ENCODE measurements at places on chromosomes 4 and X. TPM values are rescaled to one million over a fixed set of nuclear protein-coding genes. Genes with fewer than 3 reads are reported as not detected.

- H3K27me3 ChIP-seq, result no peaks in the 10 kb centered on the region
- no peaks in the 10 kb centered on the region for H3K36me3 ChIP-seq
- no peaks in the 10 kb centered on the region for H3K4me1 ChIP-seq
These were observed 4.8 kb upstream of the DAPP1 start for GRCh38 chr4:99811850-99812249.

DNA sequence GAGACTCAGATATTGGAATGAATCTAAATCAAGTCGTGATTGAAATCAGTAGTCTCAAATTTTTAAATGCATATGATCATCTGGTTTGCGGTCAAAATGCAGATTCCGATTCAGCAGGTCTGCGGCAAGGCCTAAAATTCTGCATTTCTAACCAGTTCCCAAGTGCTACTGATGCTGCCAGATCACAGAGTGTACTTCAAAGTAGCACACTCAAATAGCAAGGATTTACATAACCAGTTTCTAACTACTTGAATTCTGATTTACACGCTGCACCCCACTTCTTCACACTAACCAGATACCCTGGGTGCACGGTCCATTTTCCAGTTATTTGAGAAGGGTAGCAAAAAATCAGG, 752 bp downstream of the MBTPS2 start:
- H3K27me3 ChIP-seq, result peaks cover 17% of the 10 kb centered on the region
- peak overlapping the region; percentile 87 for H3K27ac ChIP-seq
- H3K4me3 ChIP-seq, result peak overlapping the region; percentile 67
- DNase-seq, result no peak
- H3K4me1 ChIP-seq, result no peaks in the 10 kb centered on the region

- H3K4me3 ChIP-seq, result no peak overlapping the region
- no peak for DNase-seq
- no peaks in the 10 kb centered on the region for H3K36me3 ChIP-seq
- no peak overlapping the region for H3K27ac ChIP-seq
- H3K4me1 ChIP-seq, result no peaks in the 10 kb centered on the region
These were observed 6.1 kb downstream of the SPATA18 start for GRCh38 chr4:52057196-52057595.

GRCh38 chrX:63657821-63658220, 127.2 kb downstream of the ARHGEF9 start:
- no peaks in the 10 kb centered on the region for H3K36me3 ChIP-seq
- no peaks in the 10 kb centered on the region for H3K4me1 ChIP-seq
- no peaks in the 10 kb centered on the region for H3K27me3 ChIP-seq
- peak overlapping the region; percentile 25 for H3K27ac ChIP-seq
- H3K4me3 ChIP-seq, result no peak overlapping the region
- no peak for DNase-seq

GRCh38 chr4:7044137-7044930, 1.2 kb downstream of the TADA2B start:
- no peaks in the 10 kb centered on the region for H3K27me3 ChIP-seq
- H3K36me3 ChIP-seq, result no peaks in the 10 kb centered on the region
- H3K4me3 ChIP-seq, result peak overlapping the region; percentile 94
- H3K4me1 ChIP-seq, result peaks cover 31% of the 10 kb centered on the region
- no peak for DNase-seq

DNA sequence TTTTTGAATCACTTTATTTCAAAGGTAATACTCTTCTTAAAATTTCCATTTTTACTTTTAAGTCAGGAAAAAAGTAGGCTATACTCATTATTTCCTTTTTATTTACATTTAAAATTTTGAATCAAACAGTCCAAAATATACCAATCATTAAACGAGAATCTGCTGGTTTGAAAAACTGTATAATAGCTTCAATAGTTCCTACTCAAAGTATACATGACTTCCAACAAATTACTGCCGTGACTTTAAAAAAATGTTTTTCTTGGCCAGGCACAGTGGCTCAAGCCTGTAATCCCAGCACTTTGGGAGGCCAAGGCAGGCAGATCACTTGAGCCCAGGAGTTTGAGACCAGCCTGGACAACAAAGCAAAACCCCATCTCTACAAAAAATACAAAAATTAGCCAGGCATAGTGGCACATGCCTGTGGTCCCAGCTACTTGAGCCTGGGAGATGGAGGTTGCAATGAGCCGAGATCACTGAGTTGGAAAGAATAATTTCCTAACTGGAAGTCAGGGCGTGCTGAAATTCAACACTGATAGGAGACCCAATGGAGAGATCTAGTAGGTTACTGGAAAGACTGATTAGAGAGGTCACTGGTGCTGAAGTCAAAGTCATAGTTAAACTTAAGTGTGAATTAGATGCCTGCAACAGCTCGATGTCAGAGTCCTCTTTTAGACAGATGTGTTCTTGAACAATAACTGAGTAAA, 9.0 kb downstream of the KLHL8 start:
- DNase-seq, result no peak
- H3K36me3 ChIP-seq, result no peaks in the 10 kb centered on the region

GRCh38 chr4:187309456-187309855, 585.8 kb upstream of the FAT1 start:
- H3K36me3 ChIP-seq, result no peaks in the 10 kb centered on the region
- H3K4me3 ChIP-seq, result no peak overlapping the region
- no peaks in the 10 kb centered on the region for H3K4me1 ChIP-seq
- no peaks in the 10 kb centered on the region for H3K27me3 ChIP-seq

The CLGN gene
- 5.2 TPM for total RNA-seq

The EFNB1 gene
- 19.2 TPM for total RNA-seq

The CT45A5 gene
- total RNA-seq, result not detected

The NOP14 gene
- 23.4 TPM for total RNA-seq

Data from breast epithelium (tissue), 4 donors.